ENCODE measurements at places on chromosomes 5 and 9.

- no peak for DNase-seq
These were observed at the start of gene RNF38 for GRCh38 chr9:36399980-36400331. TSS of gene RNF38 (minus strand) at chr9:36400269. CDS start at chr9:36400108, 161 bp downstream.

DNA sequence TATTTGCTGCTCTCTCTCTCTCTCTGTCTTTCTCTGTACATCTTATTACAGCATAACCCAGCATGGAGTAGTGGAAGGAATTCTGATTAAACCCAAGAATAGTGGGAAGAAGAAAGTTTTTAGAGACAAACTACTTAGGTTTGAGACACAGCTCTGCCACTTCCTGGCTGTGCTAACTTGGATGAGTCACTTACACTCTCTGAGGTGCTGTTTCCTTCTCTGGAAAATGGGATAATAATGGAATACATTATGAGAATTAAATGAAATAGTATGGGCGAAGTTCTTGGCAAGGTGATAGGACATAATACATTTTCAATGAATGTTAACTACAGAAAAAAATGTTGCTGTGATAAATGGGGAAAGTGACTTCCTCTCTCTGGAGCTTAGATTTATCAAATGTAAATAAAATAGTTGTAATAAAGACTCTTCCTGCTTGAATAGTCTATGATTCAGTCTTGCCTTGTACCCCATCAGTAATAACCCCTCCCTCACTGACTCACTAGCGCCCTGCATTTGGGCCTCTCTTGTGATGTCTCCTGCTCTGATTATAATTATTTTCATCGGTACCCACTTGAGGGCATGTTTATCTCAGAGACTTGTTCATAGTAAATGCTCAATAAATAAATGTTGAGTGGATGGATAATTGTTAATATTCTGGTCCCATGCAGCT is 27.6 kb downstream of the KIF4B start:
- DNase-seq = no peak

GRCh38 chr9:6014670-6015270 is 654 bp downstream of the RANBP6 start:
- DNase-seq = no peak

- no peak for DNase-seq
These were observed 139.5 kb downstream of the SAXO1 start for GRCh38 chr9:18893491-18893890.

DNA sequence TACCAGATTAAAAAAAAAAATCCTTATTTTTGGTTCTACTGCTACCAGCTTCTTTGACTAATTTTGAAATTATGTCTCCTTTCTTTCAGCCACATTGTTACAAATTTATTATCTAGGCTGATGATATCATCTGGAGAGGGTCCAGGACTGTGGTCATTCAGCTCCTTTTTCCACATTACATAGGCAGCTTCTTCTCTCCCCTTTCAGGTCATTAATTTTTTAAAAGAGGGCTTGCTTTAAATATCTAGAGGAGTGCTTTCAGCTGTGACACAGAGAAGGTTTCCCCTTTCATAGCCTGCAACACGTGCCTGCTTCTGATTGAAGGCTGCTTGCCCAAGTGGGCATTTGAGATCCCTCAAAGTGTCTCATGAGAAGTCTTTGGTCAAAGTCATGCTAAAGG is 155.7 kb upstream of the PAPPA start:
- no peak for DNase-seq

DNA sequence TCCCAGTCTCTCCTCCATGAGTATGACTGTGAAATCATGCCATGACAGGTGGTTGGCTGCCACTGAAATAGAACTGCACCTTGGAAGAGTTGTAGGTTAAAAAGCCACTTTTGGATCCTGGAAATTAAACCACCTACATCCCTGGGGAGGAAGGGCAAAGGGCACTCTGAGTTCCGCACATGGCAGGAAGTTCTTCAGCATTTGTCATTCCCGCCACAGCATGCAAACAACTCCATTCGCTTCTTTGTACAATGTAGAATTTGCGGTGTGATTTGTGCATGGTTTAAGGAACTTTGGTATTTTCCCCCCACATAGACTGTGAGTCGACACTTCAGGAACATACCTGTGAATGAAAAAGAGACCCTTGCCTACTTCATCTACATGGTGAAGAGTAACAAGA is 9.8 kb downstream of the SAP30L start:
- no peak for DNase-seq

DNA sequence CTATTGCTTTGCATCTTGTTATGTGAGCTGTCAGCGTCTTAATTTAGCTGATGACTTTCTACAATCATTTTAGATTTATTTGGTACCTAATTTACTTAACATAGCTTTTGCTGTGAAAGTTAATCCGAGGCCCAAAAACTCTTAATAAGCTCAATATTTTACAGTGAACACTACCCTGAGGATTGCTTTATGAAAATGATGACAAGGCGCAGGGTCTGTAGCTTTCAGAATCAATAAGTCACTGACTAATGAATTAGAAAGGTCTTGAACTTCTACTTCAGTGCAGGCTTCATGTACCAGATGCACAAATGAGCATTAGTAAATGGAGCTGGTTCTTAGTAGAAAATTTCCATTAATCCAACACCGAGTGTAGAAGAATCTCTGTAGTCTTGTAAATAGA is 81.4 kb upstream of the ZNF366 start:
- DNase-seq = no peak

- no peak for DNase-seq
These were observed 11.7 kb downstream of the ZNF462 start for GRCh38 chr9:106874652-106875051.

DNA sequence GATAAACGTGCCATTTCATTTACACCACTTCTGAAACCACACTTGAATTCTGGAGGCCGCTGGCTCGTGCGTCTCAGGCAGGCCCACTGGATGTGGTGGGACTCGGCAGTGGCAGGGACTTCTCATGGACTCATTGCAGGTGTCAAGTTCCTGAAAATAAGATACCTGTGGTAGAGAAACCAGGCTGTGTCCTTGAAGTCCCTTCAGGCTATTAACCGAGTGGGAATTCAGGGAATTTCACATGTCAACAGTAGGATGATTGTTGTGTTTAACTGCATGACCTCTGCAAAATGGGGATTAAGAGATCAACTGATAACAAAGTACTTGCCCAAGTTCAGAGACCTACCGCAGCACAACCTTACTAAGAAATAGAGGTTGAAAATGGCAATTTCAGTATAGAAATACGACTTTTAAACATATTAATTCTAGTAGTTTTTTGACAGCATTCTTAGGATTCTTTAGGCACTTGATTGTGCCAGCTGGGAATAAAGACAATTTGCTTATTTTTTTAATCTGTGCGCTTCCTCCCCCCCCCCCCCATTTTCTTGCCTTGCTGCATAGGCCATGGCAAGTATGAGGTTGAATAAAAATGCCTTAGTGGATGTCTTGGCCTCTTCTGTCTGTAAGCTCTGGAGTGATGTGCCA is 26.8 kb downstream of the TRIP13 start:
- DNase-seq = no peak

DNA sequence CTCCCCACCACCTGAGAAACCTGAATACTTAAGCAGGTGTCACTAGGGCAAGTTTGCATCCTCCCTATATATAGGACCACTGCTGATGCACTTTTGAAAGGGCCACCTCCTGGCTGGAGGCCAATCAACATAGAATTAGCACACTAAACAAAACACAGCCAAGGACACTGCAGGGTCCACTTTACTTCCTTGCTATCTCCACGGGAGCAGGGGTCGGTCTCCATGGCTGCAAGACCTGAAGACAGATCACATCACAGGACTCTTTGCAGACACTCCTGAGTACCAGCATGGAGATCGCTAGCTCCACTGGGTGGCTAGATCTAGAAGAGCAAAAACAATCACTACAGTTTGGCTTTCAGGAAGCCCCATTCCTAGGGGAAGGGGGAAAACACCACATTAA is 72.3 kb downstream of the C9orf153 start:
- no peak for DNase-seq

DNA sequence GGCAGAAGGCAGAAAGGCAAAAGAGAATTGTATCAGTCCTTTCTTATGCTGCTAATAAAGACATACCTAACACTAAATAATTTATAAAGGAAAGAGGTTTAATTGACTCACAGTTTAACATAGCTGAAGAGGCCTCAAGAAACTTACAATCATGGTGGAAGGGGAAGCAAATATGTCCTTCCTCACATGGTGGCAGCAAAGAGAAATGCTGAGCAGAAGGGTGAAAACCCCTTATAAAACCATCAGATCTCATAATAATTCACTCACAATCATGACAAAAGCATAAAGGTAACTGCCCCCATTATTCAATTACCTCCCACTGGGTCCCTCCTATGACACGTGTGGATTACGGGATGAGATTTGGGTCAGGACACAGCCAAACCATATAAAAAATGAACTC is 312.5 kb upstream of the PTGER4 start:
- DNase-seq = no peak

GRCh38 chr9:112174965-112175795 is at the start of gene SUSD1:
TSS of gene SUSD1 (minus strand) at chr9:112175297. CDS start at chr9:112175235, 62 bp downstream.
- DNase-seq = no peak

GRCh38 chr9:117134826-117135500 is 279.9 kb downstream of the ASTN2 start:
- no peak for DNase-seq

- no peak for DNase-seq
These were observed at the start of gene PRDM9 for GRCh38 chr5:23507278-23507685. TSS of gene PRDM9 (plus strand) at chr5:23507609. CDS start at chr5:23509034, 1,425 bp downstream.

GRCh38 chr5:113390224-113390623 is 44.6 kb downstream of the TSSK1B start:
- DNase-seq = no peak

DNA sequence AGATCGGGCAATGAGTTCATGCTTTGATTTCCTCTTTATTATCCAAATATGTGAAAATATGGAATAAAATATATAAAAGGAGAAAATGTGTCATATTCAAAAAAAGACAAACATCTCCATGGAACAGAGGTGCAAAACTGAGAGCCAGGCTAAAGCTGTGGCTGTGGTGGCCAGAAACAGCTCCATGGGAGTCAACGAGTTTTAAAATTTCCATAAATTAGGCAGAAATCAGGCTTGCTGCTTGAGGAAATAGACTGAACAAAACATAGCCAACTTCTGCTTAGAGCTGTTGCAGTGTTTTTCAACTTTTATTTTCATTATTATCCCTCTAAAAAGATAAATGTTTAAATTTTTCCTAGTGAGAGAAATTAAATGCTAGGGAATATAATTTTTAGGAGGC is 110.8 kb upstream of the SLC30A5 start:
- no peak for DNase-seq

DNA sequence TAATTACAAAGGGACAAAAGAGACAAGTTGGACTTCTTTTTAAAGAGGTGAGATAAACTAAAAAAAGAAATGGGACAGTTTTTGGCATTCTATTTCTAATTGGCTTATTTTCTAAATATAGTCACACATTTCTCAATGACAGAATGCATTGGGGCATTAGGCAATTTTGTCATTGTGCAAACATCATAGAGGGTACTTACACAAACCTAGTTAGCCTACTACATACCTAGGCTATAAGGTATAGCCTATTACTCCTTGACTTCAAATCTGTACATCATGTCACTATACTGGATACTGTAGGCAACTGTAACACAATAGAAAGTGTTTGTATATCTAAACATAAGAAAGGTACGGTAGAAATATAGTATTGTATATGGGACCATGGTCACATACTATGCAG is 56.1 kb downstream of the LSM11 start:
- no peak for DNase-seq

Data from posterior cingulate gyrus (tissue), 11 donors.